ENCODE measurements at places on chromosomes 2 and 18.

DNA sequence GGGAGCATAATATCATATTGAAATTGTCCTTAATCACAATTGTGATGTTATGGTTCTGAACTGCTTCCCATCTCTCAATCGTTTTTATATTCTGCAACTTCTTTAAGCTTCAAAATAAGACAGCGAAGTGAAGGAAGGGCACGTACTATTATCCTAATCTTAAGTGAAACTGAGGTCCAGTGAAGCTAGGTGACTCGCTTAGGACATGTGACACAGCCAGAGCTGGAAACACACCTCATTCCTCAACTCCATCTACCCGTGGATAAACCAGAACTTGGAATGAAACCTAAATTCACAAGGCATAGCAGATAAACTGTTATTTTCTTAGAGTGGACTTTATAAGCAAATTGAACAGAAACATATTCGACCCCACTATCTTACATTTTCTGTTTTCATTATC, 191.2 kb upstream of the PXDN start:
- no peak for DNase-seq

- no peak for DNase-seq
Measured at GRCh38 chr2:62792408-62792807, 86.9 kb downstream of the EHBP1 start.

GRCh38 chr2:149926149-149926548, 338.6 kb upstream of the MMADHC start:
- DNase-seq = no peak

- DNase-seq = no peak
Measured at GRCh38 chr18:9774150-9774549, 66.0 kb downstream of the RAB31 start.

All from osteocyte (in vitro differentiated cells).